ENCODE measurements at places on chromosomes 1 and 21.

DNA sequence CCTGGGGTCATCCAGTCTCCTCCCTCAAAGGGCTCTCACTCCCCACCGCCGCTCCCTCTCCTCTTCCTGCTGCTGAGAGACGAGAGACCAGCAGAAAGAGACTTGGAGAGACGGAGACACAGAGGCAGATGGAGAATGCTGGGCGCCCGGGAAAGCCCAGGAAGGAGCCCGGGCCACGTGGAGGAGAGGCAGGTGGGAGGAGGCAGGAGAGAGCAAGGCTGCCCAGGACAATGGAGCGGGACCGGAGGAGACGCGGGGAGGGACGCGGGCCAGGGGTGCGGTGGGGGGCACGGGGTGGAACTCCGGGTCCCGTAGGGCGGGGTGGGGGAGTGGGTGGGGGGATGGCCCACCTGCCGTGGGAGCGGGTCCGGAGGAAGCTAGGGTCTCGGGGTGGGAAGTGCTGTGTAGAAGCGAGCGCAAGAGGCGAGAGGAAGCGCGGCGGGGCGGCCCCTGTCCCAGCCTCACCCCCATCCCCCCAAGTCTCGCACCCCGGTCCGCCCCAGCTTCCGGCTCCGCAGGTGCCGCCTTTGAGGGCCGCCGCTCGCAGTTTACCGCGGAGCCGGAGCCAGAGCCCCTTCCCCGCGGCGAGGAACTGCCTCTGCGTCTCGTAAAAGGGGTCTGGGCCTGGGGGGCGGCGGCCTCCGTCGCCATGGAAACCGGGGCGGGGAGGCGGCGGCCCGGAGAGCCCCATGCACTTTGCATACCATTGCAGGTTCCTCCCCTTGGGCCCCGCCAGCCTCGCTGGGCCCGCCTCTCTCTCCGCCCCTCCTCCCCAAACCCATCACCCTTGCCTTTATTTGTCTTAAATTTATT is 11.7 kb upstream of the EPHA2 start:
- DNase-seq, result peak; percentile 67

GRCh38 chr1:43878854-43879253 is 54.7 kb upstream of the ARTN start:
- DNase-seq, result no peak

DNA sequence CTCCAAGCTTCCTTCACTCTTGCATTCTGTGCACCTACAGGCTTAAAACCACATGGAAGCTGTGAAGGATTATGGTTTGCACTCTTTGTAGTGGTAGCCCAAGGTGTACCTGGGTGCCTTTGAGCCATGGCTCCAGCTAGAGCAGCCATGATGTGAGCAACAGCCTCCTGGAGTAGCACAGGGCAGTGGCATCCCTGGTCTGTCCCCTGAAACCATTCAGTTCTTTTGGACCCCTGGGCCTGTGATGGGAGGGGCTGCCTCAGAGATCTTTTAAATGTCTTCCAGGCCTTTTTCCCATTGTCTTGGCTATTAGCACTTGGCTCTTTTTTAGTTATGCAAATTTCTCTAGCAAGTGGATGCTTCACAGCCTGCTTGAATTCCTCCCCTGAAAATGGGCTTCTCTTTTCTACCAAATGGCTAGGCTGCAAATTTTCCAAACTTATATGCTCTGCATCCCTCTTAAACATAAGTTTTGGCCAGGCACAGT is 47.4 kb downstream of the CLCA4 start:
- DNase-seq, result no peak

GRCh38 chr1:183443011-183443410 is 24.8 kb upstream of the NMNAT2 start:
- no peak for DNase-seq

GRCh38 chr21:40842197-40842552 is 4.8 kb downstream of the DSCAM start:
- DNase-seq, result no peak

- no peak for DNase-seq
These were observed 844 bp downstream of the ZMYM6 start for GRCh38 chr1:35030756-35031446.

GRCh38 chr1:208174200-208174599 is 70.0 kb downstream of the PLXNA2 start:
- no peak for DNase-seq

DNA sequence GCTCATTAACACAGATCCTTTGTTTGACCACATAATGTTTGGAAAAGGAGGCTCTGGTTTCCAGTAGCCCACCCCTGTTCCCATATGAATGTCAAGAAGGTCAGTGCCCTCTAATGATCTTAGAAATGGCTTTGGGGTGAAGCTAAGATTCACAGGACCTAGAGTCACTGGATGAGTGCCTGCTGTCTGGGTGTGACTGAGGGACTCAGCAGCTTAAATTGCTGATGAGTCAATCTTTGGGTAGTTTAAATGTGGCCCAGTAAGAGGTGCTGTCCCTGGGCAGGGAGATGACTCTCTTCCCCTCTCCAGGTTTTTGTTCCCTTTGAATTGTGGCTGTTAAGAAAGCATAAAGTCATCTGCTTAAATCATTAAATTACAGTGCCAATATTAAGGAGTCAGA is 50.6 kb downstream of the L1TD1 start:
- DNase-seq, result no peak

DNA sequence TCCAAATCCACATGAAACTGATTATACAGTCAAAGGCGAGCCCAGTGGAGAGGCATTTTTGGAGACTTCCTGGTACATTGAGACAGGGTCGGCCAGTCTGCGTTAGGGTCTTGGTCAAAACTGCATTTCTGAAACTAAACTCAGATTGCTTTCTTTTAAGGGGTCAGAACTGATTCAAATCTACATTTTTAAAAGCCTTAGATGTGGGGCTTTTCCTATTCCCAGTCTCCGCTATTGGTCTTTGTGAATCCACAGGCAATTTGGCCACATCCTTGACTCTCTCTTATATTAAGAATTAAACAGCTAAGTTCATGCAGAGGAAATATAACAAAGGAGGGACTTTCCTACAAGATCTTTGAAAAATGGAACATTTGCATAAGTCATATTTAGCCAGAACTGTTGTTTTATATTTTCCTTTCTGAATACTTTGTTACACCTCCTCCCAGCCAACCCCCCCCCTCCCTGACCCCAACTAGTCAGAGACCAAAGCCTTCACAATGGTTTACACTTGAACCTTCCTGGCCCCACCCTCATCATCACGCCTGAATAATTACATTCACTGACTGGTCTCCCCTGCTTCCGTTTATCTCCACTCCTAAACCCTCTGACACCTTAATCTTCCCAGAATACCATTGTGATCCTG is 30.9 kb downstream of the SELL start:
- DNase-seq, result no peak

DNA sequence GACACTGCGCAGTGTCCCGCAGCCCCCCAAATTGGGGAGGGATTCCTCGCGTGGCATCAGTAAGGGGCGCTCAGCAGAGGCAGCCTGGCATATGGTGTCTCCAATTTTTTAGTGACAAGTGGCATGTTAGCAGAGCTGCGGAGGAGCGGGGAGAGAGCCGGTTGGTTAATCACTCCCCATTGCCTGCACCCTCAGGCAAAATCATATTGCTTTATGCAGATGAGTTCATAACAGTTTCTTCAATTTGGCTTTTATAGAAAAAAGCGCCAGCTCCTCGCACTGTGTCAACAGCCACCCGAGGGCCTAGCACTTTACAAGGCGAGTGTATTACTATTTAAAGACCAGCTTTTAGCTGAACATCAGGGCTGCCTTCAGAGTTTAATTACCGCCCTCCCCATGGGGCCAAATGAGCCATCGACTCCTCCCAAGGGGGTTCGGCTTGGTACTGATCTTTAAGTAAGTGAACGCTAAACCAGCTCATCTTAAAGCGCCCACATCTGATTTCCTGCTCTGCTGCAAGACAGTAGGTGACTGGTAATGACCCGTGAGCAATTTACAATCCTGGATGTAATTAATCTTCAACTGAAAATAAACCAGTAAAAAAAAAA is 298.9 kb downstream of the DSCAM start:
- no peak for DNase-seq

- DNase-seq, result no peak
These were observed 58.2 kb upstream of the SLC25A33 start for GRCh38 chr1:9481048-9481447.

GRCh38 chr1:177246710-177247580 is 76.2 kb downstream of the BRINP2 start:
- DNase-seq, result no peak

- no peak for DNase-seq
These were observed 2.7 kb upstream of the LPGAT1 start for GRCh38 chr1:211833174-211833820.

- DNase-seq, result no peak
These were observed 96.7 kb downstream of the UCK2 start for GRCh38 chr1:165924117-165924516.

DNA sequence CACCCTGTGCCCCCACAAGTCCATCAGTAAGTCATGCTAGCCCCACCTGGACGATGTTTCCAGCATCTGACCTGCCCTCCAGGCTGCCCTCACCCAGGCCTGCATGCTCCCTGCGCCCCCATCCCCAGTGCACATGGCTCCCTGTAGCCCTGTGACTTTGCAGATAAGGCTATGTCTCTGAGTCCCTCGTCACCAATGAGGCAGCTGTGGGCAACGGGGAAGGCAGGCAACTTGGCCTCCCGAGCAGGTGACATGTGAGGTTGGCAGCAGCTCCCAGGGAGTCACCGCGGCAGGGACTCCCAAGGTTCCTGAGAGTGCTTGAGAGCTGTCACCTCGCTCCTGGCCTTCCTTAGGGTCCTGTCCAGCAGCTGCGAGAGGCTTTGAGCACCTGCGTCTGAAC is 32.4 kb upstream of the AGPAT3 start:
- DNase-seq, result no peak

DNA sequence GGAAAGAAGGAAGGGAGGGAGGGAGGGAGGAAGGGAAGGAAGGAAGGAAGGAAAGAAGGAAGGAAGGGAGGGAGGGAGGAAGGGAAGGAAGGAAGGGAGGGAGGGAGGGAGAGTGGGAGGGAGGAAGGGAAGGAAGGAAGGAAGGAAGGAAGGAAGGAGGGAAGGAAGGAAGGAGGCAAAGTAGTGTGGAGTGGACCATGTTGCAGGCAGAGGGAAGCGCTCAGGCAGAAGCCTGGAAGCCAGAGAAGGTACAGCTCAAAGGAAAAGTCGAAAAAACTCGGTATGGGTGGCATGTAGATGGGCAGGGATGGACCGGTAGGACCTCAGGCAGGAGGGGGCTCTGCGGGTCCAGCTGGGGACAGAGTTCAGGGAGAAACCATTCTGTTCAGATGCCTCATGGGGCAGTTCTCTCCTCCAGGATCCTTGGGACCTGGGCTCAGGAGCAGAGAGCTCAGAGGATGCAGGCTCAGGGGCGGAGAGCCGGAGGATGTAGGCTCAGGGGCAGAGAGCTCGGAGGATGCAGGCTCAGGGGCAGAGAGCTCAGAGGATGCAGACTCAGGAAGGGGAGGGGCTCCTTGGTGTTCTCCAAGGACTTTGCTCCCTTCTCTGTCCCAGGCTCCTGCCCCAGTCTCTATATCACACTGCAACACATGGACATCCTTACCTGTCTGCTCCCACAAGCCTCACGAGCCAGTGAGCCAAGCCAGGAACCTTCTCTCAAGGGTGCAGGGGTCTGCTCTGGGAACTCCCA is 13.6 kb upstream of the PADI3 start:
- DNase-seq, result no peak

DNA sequence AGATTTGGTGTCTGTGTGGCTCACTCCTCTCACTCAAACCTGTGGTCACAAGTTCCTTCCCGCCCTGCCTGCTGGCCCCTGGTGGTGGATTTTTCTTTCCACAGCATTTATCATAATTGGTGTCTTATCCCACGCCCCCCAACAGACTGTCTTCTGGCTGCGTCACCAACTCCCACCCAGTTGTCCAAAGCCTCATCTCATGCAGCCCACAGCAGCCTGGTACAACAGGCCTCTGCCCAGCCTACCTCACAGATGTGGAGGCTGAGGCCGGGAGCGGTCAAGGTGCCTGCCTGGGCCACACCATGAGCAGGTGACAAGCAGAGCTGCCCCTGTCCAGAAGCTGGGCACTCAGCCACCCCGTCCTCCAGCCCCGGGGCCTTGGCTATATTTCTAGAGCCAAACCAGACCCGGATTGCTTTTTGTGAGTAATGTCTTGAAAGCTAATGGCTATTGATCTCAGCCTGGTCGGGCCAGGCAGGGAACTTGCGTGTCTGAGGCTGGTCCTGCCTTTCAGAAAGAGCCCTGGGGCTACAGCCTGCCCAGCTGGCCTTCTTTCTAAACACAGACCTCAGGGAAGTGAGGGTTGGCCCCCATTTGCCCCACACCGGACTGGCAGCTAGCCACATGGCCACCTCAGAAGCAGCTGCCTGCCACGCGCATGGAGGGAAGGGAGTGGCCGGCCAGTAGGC is 2.6 kb downstream of the KCNAB2 start:
- DNase-seq, result no peak

- no peak for DNase-seq
These were observed 25.7 kb downstream of the LAMB3 start for GRCh38 chr1:209626346-209627026.

- DNase-seq, result peak; percentile 21
These were observed 889 bp upstream of the CCNL2 start for GRCh38 chr1:1399872-1400575.

DNA sequence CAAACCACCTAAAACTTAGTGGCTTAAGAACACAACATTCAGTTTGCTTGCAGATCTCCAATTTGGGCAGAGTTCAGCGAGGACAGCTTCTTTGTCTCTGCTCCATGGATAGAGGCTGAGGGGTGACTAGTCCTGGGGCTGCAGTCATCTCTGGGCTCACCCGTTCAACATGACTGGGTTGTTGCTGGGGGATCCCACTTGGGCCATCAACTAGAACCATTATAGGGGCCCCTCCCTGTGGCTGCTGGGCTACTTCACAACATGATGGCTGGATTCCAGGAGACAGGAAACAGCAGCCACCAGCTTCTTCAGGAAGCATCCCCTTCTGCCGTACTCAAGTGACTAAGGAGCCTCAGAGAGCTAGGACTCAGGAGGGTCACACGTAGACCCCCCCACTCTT is 140.9 kb downstream of the RHOU start:
- DNase-seq, result no peak

- no peak for DNase-seq
These were observed 68.6 kb downstream of the RPAP2 start for GRCh38 chr1:92367496-92367895.

DNA sequence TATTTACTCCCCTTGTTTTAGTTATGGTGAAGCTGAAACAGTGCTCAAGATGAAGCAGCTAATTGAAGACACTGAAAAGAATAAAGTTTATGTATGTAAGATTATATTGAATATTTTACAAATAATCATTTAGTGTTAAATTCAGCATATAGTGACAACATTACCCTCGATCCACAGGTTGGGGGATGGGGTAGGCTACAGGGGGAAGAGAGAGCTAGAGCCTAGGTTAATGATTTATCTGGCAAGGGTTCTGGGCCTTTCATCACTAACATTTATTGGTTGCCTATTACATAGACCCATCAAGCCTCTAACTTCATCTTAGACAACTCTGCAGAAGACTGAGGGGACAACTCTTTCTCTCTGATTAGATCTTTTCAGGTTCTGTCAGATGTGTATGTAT is 21.3 kb downstream of the ZCCHC17 start:
- no peak for DNase-seq

All from endothelial cell (in vitro differentiated cells).